ENCODE measurements at places on chromosomes 13 and 19. TPM values are rescaled to one million over a fixed set of nuclear protein-coding genes. Genes with fewer than 3 reads are reported as not detected.

GRCh38 chr13:90696254-90696653 lies 651.2 kb upstream of the MIR17HG start:
- DNase-seq, result no peak

Gene B3GNT8
- 1.9 TPM for polyA plus RNA-seq

Gene RXFP2
- not detected for polyA plus RNA-seq

- no peak for DNase-seq
Observed at GRCh38 chr19:43465468-43466120, at the start of gene LYPD3. TSS of gene LYPD3 (minus strand) at chr19:43465608. CDS start at chr19:43465571, 37 bp downstream.

- DNase-seq, result no peak
Observed at GRCh38 chr13:51349016-51349415, 9.5 kb downstream of the SERPINE3 start.

GRCh38 chr13:110882972-110883371 lies 31.9 kb downstream of the ANKRD10 start:
- DNase-seq, result no peak

- DNase-seq, result no peak
Observed at GRCh38 chr19:17846146-17846545, 1.6 kb downstream of the JAK3 start.

DNA sequence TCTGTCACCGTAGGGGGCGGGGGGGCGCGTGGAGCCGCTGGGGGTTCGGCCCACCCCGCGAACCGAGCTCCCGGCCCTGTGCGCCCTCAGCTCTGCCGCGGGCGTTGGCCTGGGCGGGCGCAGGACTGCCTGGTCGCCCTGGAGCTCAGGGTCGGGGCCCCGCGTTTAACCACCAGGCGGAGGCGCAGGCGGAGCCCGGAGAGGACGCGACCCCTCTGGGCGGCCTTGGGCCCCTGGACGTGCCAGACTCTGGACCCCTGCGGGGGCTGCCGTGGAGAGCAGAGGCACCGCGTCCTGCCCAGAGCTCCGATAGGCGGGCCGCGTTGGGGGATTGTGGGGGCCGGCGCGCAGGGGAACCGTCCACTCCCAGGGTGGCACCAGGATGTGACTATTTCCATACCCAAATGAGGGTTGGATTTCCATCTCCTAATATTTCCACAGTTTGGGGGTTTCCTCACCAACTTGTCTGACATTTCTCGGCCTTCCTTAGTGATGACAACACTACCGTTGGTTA lies 13.0 kb upstream of the USP29 start:
- no peak for DNase-seq

DNA sequence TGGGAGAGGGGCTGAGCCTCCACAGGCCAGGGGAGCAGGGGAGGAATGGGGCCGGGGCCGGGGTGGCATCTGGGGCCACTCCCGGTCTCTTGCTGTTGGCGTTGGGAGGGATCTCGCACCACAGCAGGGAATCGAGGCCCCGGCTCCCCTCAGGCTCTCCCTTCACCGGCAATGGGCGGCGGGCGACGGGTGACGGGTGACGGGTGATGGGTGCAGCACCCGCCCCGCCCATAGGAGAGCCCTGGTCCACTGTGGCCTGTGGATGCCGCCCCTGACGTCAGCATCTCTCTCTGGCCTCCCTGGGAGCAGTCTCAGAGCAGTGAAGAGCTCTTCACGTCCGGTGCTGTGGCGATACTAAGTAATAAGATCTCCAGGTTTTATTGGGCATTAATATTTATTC lies 133.6 kb downstream of the KDM4B start:
- DNase-seq, result no peak

Gene ZNF506
- 17.5 TPM for polyA plus RNA-seq

Gene CAPN12
- polyA plus RNA-seq, result 2.1 TPM

Gene FREM2
- polyA plus RNA-seq, result 7.8 TPM

DNA sequence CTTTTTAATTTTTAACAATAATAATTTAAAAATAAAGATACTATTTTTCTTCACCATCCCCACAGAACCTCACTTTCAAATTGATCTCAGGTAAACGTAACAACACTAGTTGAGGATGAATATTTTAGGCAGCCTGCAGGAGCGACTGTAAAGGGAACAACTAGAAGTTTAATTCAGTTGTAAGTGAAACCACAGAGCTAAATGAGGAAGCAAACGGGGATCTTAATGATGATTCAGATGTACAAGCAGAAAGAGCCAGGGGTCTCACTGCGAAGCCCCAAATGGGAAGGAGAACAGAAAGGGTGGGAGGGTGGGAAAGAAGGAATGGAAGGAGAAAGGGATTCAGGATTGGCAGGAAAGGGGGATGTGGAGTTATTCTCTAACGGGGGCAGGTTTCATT lies 54.6 kb upstream of the RAP2A start:
- DNase-seq, result no peak

DNA sequence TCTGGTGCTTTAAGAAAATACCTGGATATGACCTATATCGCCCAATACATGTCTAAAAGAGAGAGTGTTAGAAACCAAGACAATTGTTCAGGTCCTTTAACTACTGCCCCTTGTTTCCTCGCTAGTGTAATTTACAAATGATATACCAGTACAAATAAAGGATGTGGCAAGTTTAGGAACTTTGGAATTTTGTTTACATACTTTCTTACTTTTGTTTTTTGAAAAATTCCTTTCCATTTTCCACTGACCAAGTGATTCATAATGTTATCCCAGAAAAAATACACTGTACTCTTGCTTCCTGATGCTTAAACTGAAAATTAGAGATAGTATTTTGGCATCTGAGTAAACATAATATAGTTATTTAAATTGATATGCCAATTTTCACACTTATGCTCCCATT lies 96.8 kb upstream of the CSNK1A1L start:
- DNase-seq, result no peak

Gene PINLYP
- 5.9 TPM for polyA plus RNA-seq

- no peak for DNase-seq
Observed at GRCh38 chr19:28831462-28831861, 381.5 kb downstream of the UQCRFS1 start.

GRCh38 chr13:110409581-110409992 lies 102.5 kb downstream of the COL4A2 start:
- DNase-seq, result no peak

Gene POLRMT
- 40.4 TPM for polyA plus RNA-seq

DNA sequence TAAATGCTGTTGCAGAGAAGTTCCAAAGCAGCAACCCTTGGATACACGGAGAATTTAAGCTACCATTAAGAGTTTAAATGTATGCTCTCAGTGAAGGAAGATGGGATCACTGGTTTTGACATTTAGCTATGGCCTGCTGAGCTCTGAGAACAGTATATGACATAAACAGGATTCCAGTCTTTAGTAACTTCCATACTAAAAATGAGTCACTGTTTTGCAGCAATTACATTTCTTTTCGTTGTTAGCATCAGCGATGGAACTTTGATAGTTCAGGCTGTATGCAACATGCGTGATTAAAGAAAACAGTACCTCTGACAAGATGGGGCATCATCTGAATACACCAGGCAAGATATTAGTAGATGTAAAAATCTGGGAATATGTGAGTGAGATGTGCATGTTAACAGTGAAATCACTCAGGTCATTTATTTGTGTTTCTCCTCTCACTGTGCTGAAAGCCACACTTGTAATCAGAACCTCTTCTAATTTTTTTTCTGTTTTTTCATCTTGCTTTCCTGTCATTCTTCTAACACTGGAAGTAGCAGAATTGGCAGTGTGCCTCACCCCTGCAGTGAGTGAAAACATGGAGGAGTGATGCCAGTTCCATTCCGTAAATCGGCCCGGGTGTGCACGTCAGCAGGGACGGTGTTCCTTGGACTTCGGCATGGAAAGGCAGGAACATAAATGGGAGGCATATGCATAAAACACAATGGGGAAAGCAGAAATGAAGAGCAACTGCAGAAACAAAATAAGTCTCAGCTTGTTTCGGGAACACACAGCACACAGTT lies 361.5 kb downstream of the OXGR1 start:
- DNase-seq, result peak; percentile 1

DNA sequence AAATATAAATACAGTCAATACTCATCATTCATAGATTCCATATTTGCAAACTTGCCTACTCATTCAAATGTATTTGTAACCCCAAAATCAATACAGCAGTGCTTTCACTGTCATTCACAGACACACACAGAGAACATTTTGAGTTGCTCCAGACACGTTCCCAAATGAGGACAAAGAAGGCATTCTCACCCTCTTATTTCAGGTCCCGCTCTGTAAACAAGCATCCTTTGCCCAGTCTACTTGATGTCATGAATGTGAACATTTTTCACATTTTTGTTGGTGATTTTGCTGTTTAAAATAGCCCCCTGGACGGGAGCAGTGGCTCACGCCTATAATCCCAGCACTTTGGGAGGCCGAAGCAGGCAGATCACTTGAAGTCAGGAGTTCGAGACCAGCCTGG lies 15.5 kb downstream of the C19orf47 start:
- no peak for DNase-seq

DNA sequence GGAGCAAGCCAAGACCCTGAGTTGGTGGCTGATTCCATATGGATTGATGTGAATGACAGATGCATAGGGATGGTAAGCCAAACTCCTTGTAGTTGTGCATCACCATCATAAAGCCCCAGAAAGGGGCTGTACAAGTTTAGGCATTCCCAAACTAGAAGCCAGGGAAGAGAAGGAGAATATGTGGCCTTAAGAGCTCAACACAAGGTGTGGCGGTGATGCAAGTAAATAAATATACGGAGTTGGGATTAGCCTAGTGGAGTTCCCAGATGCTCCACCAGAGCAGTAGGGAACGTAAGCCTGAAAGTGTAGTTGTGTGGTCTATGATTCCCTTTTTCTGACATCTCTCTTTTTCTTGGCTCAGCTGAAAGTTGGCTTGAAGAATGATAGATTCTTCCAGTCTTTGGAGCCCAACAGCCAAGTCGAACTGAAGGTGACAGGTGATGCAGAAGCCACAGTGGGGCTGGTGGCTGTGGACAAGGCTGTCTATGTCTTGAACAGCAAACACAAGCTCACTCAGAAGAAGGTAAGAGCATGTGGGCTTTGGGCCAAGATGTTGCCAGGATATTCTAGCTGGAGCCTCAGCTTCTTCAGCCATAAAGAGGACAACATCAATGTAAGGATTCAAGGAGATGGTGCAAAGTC lies 30.1 kb downstream of the RDH8 start:
- DNase-seq, result peak; percentile 16

GRCh38 chr13:20442375-20442774 lies 83.3 kb downstream of the CRYL1 start:
- no peak for DNase-seq

GRCh38 chr13:49584771-49585182 lies 581 bp downstream of the RCBTB1 start:
- DNase-seq, result peak; percentile 23

DNA sequence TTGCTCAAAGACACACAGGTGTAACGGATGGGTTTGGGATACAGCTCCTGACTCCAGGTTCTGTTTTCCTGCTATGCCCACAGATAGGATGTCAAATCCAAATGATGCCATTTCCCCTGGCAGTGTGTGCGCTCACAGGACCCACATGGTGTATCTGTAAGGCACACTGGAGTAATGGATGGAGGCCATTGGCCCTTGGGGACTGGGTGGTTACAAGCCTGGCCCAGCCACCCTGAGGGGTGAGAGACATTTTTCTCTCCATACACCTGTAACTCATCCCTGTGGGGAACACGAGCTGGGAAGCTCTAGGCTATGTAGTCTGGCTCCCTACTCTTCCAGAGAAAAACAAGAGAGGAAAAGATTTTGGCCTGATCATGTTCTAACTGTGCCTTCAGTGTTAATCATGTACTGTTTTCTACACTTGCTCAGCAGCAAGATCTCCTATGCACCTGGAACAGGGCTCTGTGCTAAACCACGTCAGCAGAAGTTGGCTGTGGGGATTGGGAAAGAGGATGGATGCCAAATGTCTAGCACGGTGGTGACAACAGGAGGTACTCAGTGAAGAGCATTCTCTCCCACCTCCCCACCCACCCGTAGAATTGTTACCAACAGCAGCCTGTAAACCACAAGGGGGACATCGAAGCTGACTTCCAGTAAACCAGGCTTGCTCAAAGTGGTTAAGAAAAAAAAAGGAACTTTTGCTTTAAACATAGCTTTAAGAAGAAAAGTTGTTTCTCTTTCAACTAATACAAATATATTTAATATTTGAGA lies 237.0 kb downstream of the LACC1 start:
- DNase-seq, result peak; percentile 53

Gene IGFL3
- polyA plus RNA-seq, result not detected

Gene ZNF729
- polyA plus RNA-seq, result not detected

Gene FBXO27
- 5.3 TPM for polyA plus RNA-seq

Gene DACH1
- 8.3 TPM for polyA plus RNA-seq

Gene ZNF649
- polyA plus RNA-seq, result 12.0 TPM

- peak; percentile 96 for DNase-seq
Observed at GRCh38 chr13:43516401-43516833, 270.4 kb downstream of the ENOX1 start.

GRCh38 chr19:10719466-10719961 lies 1.6 kb downstream of the DNM2 start:
- no peak for DNase-seq

DNA sequence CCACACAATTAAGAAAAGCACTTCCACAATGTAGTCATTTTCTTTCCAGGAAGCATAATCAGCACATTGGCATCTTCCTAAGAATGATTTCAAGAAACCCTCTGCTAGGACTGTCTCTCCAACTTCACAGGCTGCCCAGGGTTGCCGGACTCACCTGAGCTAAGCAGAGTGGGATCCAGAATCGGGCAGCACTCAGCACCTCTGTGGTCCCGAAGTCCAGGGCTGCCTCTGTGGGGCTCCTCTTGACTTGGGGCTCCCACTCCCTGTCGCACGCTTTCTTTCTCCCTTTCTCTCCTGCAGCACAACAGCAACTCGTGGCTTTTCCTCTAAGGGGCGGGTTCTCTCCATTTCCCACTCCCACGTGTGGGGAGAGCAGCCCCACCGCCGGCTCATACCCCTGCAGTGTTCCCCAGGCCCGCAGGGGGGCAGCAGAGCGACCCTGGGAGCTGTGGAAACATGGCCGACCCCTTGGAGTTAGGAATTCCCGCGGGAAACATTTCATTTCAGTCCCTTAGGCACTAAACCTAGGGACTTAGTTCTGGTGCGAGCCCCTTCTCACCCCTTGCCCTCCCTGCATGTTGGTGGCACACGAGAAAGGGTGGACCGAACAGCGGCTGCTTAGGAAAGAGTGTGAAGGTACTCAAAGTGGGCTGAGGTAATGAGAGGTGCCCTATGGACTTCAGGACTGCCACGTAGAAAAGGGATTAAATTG lies at the start of gene TMEM272:
Gene TMEM272 (minus strand): TSS at position 316 of the 712 bp plus-strand sequence. CDS start 6,647 bp downstream, outside the sequence.
- peak; percentile 25 for DNase-seq

GRCh38 chr13:34164582-34164981 lies 346.6 kb downstream of the RFC3 start:
- no peak for DNase-seq

Gene S1PR4
- polyA plus RNA-seq, result 0.37 TPM

DNA sequence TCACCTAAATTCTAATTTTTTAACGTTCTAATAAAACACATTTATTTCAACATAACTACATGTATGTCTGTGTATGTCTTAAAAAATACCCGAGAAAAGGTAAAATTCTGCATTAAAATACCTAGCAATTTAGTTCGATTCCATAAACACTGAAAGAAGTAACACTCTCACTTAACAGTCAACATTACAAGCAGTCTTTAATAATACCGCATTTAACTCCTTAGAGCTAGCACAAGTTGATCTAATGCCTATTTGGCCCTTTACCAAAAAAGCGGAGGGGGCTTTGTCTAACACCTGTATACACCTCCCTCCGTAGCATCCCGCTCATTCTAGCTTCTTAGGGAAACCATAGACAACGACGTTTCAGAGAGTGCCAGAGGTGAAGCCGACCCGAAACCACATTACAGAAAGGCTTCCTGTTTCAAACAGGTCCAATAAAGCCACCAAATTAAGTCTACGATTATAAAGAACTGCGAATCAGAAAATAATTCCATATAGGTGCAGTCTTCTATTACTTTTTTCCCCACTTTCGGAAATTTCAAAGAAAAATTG lies 1.2 kb downstream of the SPART start:
- DNase-seq, result peak; percentile 64

GRCh38 chr19:1157931-1158884 lies 15.9 kb downstream of the SBNO2 start:
- no peak for DNase-seq

Gene CFD
- 1.4 TPM for polyA plus RNA-seq
